COR-L47 (cell line): ENCODE measurements at places on chromosomes 1 and 21.

GRCh38 chr1:50110656-50111055 is 1.9 kb downstream of the ELAVL4 start:
- peak; percentile 74 for DNase-seq

GRCh38 chr1:41898191-41898713 is 20.5 kb downstream of the HIVEP3 start:
- DNase-seq = no peak

GRCh38 chr1:89725011-89725370 is 92.1 kb downstream of the LRRC8C start:
- DNase-seq = no peak

- DNase-seq = no peak
Observed at GRCh38 chr1:156140879-156141707, 12.3 kb upstream of the SEMA4A start.

GRCh38 chr1:191320062-191320461 is 838.2 kb upstream of the RGS18 start:
- no peak for DNase-seq

- DNase-seq = no peak
Observed at GRCh38 chr1:71755441-71755840, 526.9 kb downstream of the NEGR1 start.

GRCh38 chr1:172041742-172042141 is 200.4 kb downstream of the DNM3 start:
- no peak for DNase-seq

- no peak for DNase-seq
Observed at GRCh38 chr1:36322786-36323635, 434 bp downstream of the EVA1B start.

- DNase-seq = no peak
Observed at GRCh38 chr1:9406111-9406510, 113.4 kb downstream of the SPSB1 start.

DNA sequence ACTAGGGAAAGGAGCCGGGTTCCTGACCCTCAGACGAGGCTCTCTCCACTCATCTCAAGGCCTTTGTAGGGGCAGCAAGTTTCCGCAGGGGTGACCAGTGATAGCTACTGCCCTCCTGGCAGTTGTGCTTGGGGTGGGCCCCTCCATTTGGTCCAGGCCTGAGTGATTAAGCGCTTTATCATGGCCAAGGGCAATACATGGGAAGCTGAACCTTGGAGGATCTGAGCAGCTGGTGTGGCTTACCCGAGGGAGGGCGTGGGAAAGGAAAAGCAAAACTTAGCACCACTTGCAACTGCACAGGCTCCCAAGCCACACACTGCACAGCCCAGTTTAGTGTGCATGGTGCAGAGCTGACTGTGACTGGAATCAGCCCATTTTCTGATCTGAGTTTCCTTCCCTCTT is 47.8 kb downstream of the GADD45A start:
- no peak for DNase-seq

DNA sequence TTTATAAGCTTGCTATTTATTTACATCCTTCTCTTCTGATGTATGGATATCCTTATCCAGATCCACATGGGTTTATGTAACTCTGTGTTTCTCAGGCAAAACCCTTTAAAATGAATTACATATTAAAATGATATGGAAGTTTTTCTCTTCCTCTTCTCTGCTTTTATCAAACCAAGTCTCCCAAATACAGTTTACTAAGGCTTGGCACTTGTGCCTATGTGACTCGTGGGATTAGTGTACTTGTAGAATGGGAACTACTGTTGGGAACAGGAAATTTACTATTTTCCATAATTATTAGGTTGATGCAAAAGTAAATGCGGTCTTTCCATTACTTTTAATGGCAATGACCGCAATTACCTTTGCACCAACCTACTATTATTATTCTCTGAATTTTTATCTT is 14.8 kb downstream of the SIM2 start:
- no peak for DNase-seq

DNA sequence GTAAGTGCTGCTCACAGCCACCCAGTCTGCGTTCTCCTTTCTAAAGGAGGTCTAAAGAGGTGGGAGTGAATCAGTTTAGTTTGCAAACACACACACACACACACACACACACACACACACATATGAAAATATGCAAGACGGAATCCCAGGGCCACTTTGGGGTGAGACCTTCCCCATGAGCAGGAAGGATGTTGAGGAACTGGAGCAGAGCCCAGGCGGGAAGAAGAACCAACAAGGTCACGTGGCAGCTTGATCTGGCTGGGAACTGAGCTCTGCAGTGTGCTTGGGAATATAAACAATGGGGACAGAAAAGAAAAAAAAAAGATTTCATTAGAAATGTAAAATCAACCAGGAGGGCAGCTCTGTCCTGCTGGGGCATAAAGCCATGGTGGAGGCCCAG is 32.6 kb downstream of the OR2G3 start:
- DNase-seq = no peak

DNA sequence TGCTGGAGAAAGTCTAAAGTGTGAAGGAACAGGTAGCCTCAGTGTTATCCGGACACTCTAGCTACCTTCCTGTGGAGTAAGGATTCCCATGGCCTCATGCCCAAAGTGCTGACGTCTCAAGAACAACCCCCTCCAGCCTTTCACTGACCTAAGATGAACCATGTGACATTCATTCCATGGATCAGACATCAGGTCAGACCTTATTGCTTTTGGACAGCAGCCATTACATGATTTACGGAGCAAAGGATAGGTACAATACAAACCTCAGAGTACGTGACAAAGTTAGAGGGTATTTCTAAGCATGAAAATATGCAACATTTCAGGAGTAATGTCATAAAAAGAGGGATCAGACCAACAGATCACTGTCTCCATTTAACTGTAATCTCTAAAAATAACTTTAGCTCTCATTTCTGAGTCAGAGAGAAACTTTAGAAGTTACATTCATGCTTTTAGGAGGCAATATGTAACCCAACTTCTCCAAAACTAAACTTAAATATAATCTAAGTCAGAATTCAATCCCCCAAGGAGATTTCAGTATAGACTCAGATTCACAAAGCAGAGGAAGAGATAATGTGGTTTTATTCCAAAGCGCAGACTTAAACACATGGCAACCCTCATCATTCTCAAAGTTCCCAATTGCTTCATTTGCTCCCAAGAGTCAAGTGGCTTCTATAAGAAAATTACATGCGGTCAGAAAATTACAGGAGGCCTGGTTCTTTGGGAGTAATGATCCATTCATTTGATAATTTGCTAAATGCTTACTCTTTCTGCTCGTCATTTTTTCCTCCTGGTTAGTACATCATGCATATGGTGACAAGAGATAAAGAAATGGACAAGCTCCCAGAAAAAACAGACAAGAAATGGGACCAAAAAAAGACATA is 280.4 kb downstream of the SETD4 start:
- DNase-seq = no peak

- DNase-seq = no peak
Observed at GRCh38 chr1:30523055-30524020, 200.0 kb downstream of the MATN1 start.

- DNase-seq = no peak
Observed at GRCh38 chr21:46500224-46500861, 41.7 kb downstream of the DIP2A start.

GRCh38 chr1:2867861-2868260 is 66.4 kb upstream of the TTC34 start:
- no peak for DNase-seq

DNA sequence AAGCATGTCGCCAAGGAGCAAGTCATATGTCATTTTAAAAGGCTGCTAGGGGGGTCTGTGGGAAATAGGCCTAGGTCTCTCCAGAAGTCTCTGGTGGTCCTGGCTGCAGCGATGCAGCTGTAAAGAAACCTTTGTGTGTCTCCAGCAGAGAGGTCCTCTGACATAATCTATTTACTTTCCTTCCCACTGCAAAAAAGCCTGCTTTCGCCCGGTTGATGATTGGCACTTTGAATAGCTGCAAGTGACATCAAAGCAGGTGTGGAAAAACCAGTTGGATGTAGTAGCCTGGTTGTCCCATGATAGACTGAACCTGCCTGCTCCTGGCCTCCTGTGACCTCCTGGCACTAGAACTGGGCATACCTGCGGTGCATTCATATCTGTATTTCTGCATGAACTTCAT is 13.8 kb downstream of the RASSF5 start:
- DNase-seq = no peak

DNA sequence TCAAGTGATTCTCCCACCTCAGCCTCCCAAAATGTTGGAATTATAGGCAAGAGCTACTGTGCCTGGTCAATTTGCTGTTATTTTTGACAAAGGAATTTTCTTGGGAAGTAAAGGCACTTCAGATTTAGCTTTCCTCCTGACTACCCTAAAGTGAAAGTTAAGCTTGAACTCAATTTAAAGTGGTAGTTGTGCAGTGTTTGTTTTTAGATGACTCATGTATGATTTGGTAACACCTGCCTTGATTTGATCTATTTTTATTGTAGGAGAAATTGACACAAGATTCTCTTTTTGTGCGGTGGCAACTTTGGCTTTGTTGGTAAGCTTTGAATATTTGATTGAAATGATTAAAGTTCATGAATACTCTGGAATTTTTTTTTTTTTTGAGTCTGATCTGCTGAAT is 5.0 kb downstream of the RABGGTB start:
- no peak for DNase-seq

DNA sequence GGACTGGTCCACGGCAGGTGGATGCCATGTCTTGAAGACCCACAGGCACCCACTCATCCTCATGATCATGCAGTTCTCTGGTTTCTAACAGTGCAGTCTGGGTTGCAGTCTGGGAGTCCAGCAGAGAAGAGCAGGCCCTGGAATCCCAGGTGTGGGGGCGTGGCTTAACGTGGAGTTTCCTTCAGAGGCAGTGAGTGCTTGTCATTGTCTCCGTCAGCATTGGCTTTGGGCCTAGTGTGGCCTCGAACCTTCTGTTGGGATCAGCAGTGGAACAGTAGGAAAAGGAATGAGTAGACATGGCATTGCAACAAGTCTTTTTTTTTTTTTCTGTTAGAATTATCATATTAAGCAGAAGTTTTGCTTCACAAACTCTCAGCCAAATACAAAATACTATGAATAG is 12.8 kb downstream of the LGALS8 start:
- DNase-seq = peak; percentile 17

- no peak for DNase-seq
Observed at GRCh38 chr1:67285780-67286488, 21.7 kb upstream of the IL12RB2 start.

DNA sequence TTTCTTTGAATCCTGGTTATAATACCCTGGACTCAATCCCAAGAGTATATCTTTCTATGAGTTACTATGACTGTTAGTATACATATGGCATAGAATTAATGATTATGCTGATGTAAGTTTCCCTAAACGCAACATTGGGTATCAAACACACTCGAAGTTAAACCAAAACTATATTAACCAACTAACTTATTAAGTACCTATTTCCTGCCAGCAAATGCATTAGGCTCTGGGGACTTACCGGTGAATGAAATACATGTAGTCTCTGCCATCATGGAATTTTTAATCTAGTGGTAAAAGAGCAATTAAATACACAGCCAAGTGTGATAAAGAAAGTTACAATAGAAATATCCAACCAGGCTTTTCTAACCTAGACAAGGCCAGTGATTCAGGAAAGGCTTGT is 193.6 kb upstream of the ADGRL2 start:
- DNase-seq = no peak

- no peak for DNase-seq
Observed at GRCh38 chr1:165954940-165955339, 127.5 kb downstream of the UCK2 start.

DNA sequence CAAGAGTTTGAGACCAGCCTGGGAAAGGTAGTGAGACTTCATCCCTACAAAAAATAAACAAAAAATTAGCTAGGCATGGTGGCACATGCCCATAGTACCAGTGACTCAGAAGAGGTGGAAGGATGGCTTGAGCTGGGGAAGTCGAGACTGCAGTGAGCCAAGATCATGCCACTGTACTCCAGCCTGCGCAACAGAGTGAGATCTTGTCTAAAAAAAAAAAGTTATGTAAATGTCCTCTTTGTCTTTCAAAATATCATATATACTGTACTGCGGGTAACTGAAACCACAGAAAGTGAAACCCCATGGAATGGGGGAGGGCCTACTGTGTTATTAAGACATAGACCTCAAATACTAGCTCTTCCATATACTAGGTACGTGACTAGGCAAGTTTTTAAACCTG is 20.8 kb downstream of the ACADM start:
- no peak for DNase-seq

DNA sequence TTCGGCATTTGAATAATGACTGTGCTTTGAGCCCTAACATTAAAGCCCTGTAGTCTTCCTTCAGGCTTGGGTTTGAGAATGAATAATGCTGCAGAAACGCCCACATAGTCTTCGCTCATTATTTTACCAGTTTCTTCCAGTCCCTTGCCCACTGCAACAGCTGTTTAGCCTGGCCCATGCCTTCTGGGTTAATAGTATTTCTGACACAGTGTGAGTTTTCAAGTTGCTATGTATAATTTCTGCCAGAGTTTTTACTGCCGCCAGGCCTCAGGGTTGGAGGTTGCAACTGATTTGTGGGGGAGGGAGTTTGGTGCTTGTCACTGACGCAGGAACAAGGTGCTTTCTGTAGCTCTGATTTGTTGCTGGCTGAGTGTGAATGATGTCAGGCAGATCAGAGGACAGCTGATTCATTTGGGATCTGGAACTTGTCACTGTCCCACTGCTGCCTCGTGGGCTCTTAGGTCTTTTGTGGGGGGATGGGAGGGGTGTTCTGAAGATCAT is 109.8 kb downstream of the MAST2 start:
- no peak for DNase-seq

- no peak for DNase-seq
Observed at GRCh38 chr1:228280961-228281591, 73.2 kb downstream of the OBSCN start.

GRCh38 chr1:99642053-99642452 is 3.9 kb upstream of the PALMD start:
- DNase-seq = no peak

- DNase-seq = no peak
Observed at GRCh38 chr1:1564268-1564667, 10.4 kb downstream of the SSU72 start.

GRCh38 chr1:162626094-162626493 is 6.2 kb upstream of the DDR2 start:
- no peak for DNase-seq

- DNase-seq = no peak
Observed at GRCh38 chr1:149916193-149916897, 1.3 kb downstream of the SV2A start.

GRCh38 chr1:21298981-21299391 is 8.7 kb upstream of the ECE1 start:
- peak; percentile 35 for DNase-seq

GRCh38 chr1:7280347-7280960 is 490.6 kb upstream of the VAMP3 start:
- no peak for DNase-seq

- DNase-seq = no peak
Observed at GRCh38 chr1:238419209-238419608, 528.5 kb upstream of the ZP4 start.

DNA sequence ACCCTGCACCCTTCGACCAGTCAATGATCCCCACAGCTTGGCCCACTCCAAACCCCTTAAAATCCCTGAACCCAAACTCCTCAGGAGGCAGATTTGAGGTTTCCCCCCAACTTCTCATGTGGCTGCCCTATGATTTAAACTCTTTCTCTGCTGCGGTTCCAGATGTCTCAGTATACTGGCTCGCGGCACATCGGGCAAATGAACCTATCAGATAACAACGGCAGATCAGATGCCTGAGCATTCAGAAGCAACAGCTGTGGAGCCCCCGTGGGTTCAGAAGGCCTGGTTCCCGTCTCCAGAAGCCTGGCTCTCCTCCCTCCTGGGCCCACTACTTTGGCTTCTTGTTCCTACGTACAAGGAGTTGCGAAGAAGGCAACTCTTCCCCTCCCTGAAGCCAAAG is 43.3 kb upstream of the H6PD start:
- DNase-seq = no peak

GRCh38 chr1:201190624-201191051 is at the start of gene IGFN1:
Gene IGFN1, plus strand, starts transcription at chr1:201190824. Its CDS starts 2,470 bp downstream, at chr1:201193294.
- no peak for DNase-seq
